ENCODE measurements at places on chromosomes 1 and 21.

DNA sequence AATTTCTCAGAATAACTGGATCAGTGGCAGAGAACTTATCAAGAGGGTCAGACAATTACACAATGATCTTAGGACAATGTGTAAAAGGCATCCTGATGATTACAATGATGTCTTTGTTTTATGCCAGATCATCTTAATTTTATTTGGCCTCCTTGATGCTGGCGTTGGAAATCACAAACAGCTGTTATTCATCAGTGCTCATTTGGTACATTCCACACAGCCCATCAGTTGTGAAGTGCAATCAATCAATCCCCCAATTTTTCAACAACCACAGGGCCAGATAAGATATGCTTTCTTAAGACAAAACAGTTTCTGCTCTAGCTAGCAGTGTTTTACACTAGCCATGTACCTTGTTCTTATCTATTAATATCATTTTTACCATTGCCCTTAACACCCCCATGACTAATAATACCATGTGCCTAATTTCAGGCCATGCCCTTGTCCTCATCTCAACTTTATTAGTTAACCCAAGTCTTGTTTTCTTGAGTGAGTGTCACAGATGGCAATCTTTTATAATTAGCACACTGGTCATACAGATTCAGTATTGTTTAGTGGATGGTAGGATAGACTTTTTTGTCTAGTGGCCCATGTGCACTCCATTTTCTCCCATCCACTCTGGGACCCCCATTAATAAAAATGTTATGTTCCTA lies 40.8 kb upstream of the COL24A1 start:
- no peak for DNase-seq

- DNase-seq, result no peak
These were observed 17.0 kb upstream of the TMEM54 start for GRCh38 chr1:32918179-32918578.

- peak; percentile 53 for DNase-seq
These were observed 801 bp upstream of the GORAB start for GRCh38 chr1:170530972-170531757.

DNA sequence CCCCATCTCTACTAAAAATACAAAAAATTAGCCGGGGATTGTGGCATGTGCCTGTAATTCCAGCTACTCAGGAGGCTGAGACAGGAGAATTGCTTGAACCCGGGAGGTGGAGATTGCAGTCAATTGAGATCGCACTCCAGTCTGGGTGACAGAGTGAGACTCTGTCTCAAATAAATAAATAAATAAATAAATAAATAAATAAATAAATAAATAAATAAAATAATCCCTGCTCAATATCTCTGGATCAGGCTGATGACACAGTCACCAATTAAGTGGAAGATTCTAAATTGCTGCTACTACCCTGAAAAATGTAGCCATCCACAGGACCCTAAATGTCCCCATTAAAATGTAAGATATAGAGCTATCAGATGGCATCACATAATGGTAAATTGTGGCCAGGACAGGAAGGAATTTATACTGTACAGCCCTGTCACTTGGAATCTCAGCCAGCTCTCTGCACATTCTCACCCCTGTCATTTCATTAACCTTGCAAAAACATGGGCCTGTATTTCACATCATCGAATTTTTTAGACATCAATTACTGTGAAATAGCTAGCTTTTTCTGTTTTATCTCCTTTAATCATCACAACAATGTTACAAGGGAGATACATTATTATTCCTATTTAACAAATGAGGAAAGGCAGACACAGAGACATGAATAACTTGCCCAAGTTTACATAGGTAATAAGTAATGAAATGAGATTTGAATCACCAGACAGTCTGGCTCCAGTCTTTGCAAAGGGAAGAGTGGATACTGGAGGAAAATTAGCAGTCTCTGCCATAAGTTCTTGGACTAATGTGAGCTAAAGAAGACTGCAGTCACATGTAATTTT lies 56.7 kb upstream of the NTPCR start:
- no peak for DNase-seq

DNA sequence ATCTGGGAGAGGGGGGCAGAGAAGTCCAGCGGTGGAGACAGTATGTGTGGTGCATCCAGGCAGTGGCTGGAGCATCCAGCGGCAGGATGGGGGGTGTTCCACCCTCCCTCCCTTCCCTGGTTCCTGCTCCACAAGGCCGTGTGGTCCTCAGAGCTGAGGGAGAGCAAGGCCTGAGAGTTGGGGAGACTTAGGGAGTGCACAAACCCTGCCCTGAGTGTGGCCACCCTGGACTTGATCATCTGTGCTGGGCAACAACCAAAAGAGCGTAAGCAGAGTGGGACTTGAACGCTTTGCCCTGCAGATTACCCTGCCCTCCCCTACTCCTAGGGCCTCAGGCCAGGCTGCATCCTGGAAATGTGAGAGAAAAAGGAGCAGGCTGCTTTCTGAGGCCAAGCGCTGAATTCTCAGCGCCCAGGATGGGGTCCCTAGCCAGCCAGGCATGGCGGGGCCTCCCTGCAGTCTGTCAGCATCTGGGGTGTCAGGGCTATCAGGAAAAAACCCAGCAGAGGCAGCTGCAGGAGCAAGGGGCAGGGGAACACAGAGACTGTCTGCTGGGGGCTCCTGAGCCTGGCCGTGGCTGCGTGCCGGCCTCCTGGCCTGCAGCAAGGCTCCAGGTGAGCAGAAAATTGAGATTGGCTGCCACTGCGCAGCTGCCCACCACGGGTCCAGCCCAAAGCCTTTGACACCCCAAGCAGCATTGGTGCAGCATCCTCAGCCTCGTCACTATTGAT lies 266.2 kb downstream of the NPHP4 start:
- DNase-seq, result no peak

DNA sequence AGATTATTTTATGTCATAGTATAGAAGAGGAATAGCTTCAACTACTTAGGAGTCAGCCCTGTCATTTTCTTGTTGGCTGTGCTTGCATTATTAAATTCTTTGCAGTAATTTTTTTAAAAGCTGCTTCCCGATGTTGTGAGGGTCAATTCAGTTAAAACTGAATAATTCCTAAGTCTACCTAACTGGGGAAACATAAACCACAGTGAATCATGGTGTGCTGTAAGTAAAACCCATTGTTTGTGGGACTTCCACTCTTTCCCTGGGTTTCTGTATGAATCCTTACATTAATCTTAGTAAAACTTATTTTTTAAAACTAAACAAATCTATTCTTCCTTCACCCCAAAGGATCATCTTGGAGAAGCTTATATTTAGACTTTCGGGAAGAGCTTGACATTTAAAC lies 4.4 kb downstream of the SUCO start:
- no peak for DNase-seq

- DNase-seq, result peak; percentile 80
These were observed 356.4 kb upstream of the PKN2 start for GRCh38 chr1:88327391-88328267.

GRCh38 chr1:190303501-190303900 lies 174.2 kb downstream of the BRINP3 start:
- DNase-seq, result no peak

DNA sequence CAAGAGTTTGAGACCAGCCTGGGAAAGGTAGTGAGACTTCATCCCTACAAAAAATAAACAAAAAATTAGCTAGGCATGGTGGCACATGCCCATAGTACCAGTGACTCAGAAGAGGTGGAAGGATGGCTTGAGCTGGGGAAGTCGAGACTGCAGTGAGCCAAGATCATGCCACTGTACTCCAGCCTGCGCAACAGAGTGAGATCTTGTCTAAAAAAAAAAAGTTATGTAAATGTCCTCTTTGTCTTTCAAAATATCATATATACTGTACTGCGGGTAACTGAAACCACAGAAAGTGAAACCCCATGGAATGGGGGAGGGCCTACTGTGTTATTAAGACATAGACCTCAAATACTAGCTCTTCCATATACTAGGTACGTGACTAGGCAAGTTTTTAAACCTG lies 20.8 kb downstream of the ACADM start:
- no peak for DNase-seq

DNA sequence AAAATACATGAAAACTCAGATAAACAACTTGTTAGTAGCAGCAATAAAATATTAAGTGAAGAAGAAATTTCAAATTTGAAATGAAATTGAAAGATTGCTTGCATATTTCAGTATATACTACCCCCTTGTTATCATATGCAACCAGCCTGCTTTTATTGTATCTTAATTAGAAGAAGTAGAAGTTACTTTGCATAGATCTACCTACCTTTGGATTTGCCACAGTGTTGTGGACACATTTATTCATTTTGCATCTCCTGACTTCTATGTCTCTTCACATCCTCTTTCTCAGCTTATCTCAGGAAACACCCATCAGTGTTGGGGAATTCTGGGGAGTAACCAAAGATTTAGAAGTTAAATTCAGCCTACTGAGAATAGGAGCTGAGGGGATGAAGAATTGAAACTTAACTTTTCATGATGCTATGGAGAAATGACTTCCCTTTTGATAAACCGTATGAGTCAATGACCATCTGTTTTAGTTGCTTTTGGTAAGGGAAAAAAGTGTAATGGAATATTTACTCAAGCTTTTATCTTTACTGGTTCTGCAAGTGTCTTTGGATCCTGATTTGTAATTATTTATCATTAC lies 96.9 kb downstream of the RGL1 start:
- DNase-seq, result no peak

- peak; percentile 76 for DNase-seq
These were observed 95.3 kb downstream of the ABCA4 start for GRCh38 chr1:94025383-94026340.

- no peak for DNase-seq
These were observed 60.8 kb downstream of the ELK4 start for GRCh38 chr1:205570796-205571537.

DNA sequence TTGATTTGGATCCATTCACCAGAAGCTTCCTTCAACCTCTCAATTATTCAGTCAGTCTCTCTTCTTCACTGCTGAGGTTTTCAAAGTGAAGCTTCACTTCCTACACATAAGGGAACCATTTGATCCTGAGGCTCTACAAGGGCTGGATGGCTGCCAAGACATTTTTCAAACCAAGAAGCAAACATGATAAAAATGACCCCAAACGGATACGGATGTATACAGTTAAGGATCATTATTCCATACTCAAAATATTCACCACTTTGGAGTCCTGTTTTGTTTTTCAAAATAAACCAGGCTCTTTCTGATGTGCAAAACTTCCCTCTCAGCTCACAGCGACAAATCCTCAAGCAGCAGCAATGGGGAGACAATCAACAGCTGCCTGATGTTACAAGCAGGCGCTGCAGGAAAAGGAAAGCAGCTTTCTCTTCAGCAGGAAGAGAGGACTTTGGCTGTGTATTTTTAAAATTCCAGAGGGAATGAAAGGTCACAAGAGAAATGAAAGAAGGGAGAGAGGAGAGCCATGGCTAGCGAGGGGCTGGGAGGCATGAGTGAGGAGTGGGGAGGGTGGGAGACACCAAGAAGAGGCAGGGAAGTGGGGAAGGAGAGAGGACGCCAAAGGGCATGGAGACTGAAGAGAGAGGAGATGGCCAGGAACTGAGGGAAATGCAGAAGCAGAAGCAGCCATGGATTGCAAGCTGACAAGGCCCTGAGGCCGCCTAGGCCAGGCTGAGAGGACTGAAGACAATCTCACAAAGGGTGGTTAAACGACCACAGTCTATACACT lies 145.4 kb downstream of the SLC45A1 start:
- DNase-seq, result peak; percentile 54

GRCh38 chr1:100502052-100502792 lies 35.7 kb upstream of the GPR88 start:
- DNase-seq, result no peak

- peak; percentile 79 for DNase-seq
These were observed 157.7 kb downstream of the HHIPL2 start for GRCh38 chr1:222390181-222390580.

DNA sequence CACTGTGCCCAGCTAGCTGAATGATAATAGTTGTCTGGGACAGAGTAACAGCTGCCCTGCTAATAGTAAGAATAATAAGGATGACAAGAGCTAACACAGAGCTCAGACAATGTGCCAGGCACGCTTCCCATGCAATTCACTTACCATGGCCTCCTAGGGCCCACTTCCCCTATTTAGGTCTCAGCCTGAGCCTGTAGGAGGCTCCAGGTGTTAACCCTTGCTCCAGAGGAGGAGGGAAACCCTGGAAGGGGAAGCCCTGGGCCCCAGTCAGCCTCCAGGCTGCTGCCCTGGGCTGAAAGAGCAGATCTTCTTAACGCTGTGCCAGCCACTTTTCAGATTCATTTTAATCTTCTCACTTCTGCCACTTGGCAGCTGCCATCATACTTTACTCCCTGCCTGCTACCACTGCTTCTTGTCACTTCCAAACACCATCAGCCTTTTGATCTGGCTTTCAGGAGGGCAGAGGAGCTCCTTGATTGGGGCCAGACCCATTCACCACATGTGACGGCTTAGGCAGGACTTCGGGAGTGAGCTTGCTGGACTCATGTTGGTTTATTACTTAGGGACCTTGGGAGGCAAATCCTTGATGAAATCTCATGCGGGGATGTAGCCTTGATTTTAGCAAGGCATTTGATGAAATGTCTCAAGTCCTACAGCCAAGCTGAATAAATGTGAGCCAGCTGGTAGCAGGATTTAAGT lies 66.7 kb upstream of the PARP1 start:
- no peak for DNase-seq

DNA sequence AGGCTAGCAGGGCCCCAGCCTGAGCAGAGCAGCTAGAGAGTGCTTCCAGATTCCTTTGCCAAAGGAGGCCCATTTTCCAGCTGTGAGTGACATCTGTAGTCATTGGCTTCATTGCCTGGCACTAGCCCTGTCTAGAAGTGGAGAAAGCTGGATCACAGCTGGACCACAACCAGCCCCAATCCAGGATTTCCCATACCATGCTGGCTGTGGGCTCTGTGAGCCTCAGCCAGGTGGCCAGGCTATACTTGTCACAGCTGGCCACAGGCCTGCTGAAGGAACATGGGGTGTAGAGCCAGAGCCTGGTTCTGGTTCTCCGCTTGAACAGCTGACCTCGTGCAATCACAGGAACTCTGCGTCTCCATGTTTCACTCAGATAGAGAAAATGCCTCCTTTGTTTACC lies 36.6 kb downstream of the RIMKLA start:
- no peak for DNase-seq

GRCh38 chr1:176206006-176206960 lies 803 bp downstream of the COP1 start:
- peak; percentile 65 for DNase-seq
